ENCODE measurements at places on chromosomes 3 and 15.

DNA sequence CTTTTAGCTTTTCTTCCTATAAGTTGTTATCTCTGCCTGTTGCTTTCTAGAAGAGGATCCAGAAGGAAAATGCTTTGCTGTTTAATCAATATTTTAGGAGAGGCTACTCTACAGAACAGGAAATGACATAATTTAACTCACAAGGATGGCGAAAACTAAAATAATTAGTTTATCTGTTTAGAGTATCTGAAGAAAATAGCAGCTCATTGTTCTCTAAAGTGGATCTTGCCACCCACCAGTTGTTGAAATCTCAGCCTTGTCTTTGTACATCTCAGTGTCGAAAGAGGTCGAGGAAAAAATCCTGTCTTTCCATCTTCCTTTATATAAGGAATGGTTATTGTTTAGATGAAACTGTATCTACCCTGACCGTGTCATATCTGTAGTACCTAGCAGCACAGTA lies 126.6 kb downstream of the ZNF609 start:
- DNase-seq: no peak

DNA sequence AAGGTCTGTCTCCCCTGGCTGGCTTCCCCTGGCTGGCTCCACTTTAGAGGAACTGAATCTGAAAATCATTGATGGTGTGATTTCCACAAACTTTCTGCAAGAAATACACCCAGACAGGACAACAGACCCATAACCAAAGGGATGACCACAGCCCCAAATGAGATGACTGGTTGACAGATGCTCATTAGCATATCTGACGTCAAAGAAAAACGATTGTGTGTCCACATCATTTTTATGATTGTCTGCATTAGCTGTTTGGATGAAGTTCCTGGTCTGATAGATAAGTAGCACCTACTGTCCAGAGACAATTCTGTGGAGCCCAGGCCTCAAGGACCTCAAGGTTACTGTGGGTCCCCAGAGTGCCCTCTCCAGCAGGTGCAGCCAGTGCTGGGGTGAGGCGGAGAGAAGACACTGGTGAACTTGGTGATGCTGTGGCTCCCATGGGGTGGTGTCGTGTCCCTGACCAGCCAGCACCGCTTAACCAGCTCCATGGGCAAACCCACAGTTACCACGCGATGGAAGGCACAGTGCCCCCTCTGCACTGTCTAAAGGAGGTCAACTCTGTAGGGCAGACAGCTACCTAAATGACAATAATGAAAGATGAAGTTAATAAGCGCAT lies 127.4 kb downstream of the NSMCE3 start:
- DNase-seq: no peak

GRCh38 chr3:42213417-42213816 lies 52.6 kb downstream of the CCK start:
- no peak for DNase-seq

DNA sequence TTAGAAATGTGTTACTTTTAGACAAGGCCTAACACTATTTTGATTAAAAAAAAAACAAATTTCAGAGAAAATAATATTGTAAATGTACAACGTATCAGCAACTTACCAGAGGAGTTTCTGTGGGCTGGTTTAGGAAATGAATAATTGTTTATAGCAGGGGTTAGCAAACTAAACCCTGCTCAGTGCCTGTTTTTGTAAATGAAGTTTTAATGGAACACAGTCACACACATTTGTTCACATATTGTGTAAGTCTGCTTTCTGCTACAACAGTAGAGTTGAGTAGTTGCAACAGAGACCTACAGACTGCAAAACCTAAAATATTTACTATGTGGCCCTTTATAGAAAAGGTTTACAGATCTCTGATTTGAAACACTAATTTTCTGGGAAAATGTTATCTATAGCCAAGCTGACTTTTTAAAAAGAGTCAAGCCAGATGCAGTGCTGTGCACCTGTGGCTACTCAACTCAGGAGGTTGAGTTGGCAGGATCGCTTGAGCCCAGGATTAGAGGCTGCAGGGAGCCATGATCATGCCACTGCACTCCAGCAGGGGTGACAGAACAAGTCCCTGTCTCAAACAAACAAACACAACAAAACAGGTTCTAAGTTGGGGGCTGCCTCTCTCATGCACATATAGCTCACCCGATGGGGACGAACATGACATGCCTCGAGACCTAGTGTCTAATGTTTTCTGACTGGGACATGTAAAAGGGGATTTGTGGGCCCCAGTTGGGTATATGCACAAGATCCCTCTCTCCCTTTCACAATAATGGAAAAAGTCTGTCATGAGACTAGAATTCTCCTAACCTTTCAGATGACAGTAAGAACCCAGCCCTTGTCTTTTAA lies 182.5 kb downstream of the TNIK start:
- DNase-seq: no peak

DNA sequence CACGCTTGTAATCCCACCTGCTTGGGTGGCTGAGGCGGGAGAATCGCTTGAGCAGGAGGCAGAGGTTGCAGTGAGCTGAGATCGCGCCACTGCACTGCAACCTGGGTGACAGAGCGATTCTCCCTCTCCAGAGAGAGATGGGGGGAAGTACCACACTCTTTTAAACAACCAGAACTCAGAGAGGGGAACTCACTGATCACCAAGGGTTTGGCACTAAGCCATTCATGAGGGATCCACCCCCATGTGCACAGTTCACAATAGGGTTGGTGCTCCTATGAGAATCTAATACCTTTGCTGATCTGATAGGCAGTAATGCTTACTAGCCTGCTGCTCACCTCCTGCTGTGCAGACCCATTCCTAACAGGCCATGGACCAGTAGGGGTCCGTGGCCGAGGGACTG lies 51.6 kb downstream of the QTRT2 start:
- no peak for DNase-seq

DNA sequence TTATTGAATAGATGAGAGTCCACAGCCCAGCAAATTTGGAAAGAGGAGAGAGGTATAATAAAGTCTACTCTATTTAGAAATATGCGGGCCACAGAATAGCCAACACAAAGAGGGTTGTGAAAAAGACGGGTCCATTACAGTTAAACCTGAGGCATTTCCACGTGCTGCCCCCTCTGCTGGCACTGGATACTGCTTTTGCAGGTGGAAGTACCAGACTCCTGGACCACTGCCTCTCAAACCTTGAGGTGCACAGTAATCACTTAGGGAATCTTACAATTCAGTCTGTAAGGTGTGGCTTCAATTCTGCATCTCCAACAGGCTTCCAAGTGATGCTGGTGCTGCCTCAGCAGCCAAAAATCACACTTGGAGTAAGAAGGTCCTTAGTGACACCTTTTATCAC lies 3.0 kb upstream of the TFDP2 start:
- no peak for DNase-seq

GRCh38 chr3:30309961-30310954 lies 296.1 kb upstream of the TGFBR2 start:
- DNase-seq: no peak

GRCh38 chr3:140395134-140396075 lies 282.5 kb upstream of the TRIM42 start:
- no peak for DNase-seq

DNA sequence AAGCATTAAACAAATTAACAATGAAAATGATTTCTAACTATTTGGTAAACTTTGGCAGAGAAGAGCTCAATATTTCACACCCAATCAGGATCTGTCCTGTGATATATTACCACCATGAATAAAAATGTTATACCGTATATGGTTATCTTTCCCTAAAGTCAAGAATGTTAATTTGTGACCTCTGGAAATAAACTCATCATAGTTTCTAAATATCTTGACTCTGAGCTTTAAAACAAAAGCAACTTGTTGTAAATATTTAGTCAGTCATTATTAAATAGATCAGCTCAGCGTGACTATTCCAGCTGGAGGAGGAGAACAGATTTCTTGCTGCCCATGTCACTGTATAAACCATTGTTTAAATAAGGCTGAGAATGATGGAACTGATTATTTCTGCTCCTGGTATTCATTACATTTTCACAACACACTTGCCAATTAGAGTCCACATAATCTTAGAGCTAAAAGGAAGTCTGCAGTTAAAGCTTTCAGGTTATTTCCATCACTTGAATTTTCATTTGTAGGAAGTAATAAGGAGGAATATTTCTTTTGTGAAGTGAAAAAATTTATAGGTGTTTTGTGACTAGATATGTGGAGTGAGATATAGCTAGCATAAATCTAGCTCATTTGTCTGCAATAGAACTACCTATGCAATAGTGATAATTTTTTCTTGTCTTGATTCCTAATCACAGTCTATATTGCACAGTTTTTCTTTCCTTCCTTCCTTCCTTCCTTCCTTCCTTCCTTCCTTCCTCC lies 106.5 kb upstream of the P2RY1 start:
- DNase-seq: no peak

- no peak for DNase-seq
Measured at GRCh38 chr3:156513619-156514018, 41.3 kb downstream of the SSR3 start.

Measured in mucosa of gallbladder (tissue), 1 donor.